ENCODE measurements at places on chromosomes 2 and 18.

- DNase-seq: no peak
Observed at GRCh38 chr2:238158509-238159070, at the start of gene ERFE. Gene ERFE, plus strand, starts transcription at chr2:238158970. Its CDS starts 38 bp downstream, at chr2:238159008.

- DNase-seq: no peak
Observed at GRCh38 chr2:108926561-108927380, 62.2 kb downstream of the EDAR start.

GRCh38 chr2:170525566-170525900 is 189.6 kb upstream of the SP5 start:
- DNase-seq: peak; percentile 70

DNA sequence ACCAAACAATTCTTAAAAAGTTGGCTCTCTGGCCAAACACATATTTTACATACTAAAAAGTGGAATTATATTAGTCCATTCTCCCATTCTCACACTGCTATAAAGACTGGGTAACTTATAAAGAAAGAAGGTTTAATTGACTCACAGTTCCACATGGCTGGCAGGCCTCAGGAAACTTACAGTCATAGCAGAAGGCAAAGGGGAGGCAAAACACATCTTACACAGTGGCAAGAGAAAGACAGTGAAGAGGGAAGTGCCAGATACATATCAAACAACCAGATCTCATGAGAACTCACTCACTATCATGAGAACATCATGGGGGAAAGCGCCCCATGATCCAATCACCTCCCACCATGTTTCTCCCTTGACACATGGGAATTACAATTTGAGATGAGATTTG is 42.6 kb downstream of the EDAR start:
- no peak for DNase-seq

DNA sequence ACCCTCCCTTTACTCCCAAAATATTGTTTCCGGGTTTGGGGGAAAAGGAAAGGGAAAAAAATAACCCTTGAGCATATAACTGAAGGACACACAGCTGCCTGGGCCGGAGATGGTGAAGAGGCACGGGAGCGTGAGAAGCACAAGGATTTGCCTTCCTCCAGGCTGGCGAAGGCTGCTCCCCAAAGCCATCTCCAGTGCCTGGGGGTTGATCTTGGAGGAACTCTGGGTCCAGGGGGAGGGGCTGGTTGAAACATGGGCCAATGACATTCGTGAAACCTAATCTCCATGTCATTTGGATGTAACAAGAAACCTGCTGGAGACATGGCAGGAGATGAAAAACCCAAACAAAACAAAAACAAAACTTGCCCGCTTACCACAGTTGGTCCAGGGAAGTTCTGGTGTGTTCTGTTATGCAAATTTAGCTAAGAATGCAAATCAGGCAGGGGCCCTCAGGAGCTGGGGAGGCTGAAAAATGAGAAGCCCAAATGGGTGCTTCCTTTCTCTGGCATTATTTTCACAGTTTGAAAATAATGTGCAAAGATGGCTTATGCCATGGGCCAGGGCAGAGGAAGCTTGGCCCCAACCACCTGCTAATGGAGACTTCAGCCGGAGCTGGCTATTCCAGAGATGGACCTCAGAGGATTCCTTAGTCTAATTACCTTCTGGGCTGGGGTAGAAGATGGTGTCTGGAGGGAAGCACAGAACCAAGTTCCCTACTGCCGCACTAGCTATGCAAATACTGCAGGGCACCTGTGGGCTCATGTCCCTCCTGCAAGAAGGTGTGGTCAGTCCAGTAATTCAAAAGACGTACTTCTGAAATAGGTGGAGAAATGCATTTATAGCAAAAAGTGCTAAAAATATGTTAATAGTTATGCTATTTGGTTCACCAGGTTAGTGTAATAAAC is 180.9 kb downstream of the BCL2 start:
- no peak for DNase-seq

GRCh38 chr2:45974762-45975408 is 322.3 kb upstream of the EPAS1 start:
- DNase-seq: no peak
